Posterior cingulate gyrus (tissue), 11 donors: ENCODE measurements at places on chromosomes 2 and 18.

- no peak for DNase-seq
Measured at GRCh38 chr2:10400978-10401951, 46.9 kb downstream of the ODC1 start.

GRCh38 chr2:70199320-70199864 is 8.6 kb upstream of the C2orf42 start:
- no peak for DNase-seq

DNA sequence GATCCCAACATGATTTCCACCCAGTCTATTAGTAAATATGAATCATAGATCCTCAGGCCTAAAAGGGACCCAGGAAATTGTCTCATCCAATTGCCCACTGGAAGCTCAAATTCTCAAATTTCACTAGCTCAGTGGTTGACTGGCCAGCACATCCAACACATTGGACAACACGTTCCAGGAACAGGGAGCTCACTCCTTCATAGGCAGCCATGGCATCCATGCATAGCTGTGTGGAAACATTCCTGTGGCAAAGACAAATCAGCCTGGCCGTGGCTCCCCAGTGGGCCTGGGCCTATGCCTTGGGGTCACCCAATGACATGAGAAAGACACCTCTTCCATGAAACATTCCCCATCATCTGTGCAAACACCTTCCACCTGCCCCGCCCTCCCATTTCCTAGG is 261.1 kb downstream of the ANAPC1 start:
- no peak for DNase-seq

GRCh38 chr2:149064856-149065630 is 26.5 kb downstream of the LYPD6B start:
- DNase-seq: no peak

GRCh38 chr2:233593201-233593600 is 24.2 kb upstream of the UGT1A8 start:
- DNase-seq: no peak

- DNase-seq: no peak
Measured at GRCh38 chr18:63131959-63132818, 187.4 kb downstream of the BCL2 start.

- peak; percentile 67 for DNase-seq
Measured at GRCh38 chr2:54836477-54836876, 113.0 kb downstream of the EML6 start.

GRCh38 chr2:240992572-240993291 is 5.7 kb upstream of the SNED1 start:
- no peak for DNase-seq

- DNase-seq: peak; percentile 55
Measured at GRCh38 chr2:86068136-86068588, 37.5 kb downstream of the POLR1A start.
